ENCODE measurements at places on chromosomes 16 and 17. TPM values are rescaled to one million over a fixed set of nuclear protein-coding genes. Genes with fewer than 3 reads are reported as not detected.

The BAIAP3 gene
- 0.34 TPM for total RNA-seq

The TSC2 gene
- 53.7 TPM for total RNA-seq

The OR4D1 gene
- total RNA-seq, result not detected

The CLDN9 gene
- under 0.01 TPM for total RNA-seq

The FAM117A gene
- 3.5 TPM for total RNA-seq
